ENCODE measurements at places on chromosomes 13 and 19.

GRCh38 chr19:3465552-3465951 lies 14.8 kb downstream of the SMIM24 start:
- DNase-seq = no peak

DNA sequence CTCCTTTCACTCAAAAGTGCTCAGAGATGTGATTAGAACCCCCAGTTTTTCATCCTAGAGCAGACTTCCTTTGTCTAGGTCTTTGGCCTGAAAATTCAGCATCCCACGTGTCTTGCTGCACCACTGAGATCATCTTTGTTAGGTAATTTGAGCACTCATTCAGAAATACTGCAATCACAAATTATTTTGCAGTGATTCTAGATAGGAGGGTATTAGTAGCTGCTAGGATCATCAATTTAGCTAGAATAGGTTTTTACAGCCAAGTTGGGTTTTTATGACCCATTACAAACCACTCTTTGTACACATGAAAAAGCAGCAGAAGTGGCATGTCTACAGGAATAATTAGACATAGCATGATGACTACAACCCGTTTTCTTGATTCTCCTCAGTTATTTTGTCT lies 219.6 kb downstream of the GPC6 start:
- DNase-seq = no peak

DNA sequence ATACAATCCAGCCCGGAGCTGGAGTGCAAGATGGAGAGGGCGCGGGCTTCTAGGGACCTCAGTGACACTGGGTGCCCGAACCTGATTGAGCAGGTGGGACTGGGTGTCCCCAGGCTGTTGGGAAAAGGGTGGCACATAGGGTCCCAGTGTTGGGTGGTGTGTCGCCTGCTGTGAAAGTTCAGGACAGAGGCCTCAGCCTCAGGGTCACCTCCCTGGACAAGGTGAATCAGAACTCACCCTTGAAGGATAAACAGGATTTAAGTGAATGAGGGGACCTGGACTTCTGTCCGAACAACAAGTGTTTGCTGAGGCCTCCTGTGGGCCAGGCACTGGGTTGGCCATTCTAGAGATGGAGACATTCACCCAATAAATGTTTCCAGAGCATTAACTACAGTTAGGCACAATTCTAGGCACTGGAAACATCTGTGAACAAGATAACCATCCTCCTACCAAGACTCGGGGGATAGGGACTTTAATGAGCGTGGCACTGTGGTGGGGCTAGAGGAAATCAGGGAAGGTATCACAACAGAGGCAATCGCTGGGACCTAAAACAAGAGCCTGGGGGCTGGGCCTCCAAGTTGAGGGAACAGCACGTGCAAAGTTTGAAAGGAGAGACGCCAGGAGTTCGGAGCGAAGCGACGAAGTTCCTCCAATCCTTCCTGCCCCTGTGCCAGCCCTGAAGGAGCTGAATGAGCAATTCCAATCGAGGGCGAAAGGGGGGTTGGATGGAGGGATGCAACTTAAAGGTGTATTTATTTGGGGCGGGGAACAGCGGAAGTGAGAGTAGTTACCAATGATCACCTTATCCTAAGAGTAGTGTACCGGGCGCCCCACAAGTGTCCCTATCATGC lies 921 bp upstream of the POLD1 start:
- no peak for DNase-seq

DNA sequence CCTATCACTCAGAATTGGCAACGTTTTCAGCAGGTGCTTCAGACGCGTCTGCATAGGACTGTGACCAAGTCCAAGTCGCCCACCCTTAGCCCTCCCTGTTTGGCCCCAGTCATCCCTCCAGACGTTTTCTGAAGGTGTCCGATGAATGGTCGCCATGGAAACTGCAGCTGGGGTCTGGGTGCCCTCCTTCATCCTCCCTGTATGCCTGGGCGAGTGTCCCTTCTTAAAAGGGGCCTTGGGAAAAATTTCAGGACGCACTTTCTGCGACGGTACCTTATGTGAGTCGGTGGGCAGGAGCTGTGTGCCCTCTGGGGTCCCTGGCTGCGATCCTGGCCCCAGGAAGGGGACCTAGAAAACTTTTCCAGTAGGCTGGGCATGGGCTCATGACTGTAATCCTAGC lies 25.1 kb downstream of the MAN2B1 start:
- DNase-seq = peak; percentile 7

- peak; percentile 6 for DNase-seq
Observed at GRCh38 chr19:45368737-45369340, 1.5 kb downstream of the ERCC2 start.

GRCh38 chr19:12075538-12076139 lies 11.1 kb downstream of the ZNF844 start:
- no peak for DNase-seq

GRCh38 chr13:42047561-42048341 lies 697 bp upstream of the DGKH start:
- DNase-seq = peak; percentile 67

GRCh38 chr13:85853161-85853894 lies 54.1 kb upstream of the SLITRK6 start:
- peak; percentile 2 for DNase-seq

- DNase-seq = no peak
Observed at GRCh38 chr19:51797480-51797879, 2.5 kb downstream of the FPR3 start.

DNA sequence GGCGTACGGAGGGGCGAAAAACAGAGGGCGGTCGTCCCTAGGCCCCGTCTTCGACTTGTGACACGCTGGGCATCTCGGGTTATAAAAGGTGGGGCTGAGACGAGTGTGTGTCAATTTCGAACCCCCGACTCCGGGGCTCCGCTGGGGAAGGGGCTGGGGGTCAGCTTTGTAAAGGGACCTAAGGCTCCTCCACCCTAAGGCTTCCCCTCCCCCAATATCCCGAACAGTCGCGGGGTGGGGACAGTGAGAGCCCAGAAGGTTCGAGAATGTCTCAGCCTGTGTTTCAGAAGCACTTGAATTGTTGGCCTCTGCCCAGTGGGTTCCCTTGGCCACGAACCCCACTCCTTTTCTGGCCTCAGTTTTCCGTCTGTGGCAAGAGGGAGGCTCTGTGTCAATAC lies 450 bp downstream of the SELENOW start:
- peak; percentile 46 for DNase-seq

- no peak for DNase-seq
Observed at GRCh38 chr19:44602081-44602480, 11.3 kb upstream of the IGSF23 start.

GRCh38 chr19:12872941-12873890 lies 8.0 kb downstream of the DNASE2 start:
- DNase-seq = peak; percentile 50

- DNase-seq = no peak
Observed at GRCh38 chr13:110984798-110985197, 69.9 kb upstream of the ANKRD10 start.

GRCh38 chr19:46036744-46037128 lies 4.1 kb downstream of the IGFL4 start:
- DNase-seq = no peak

GRCh38 chr19:50379602-50380001 lies 3.3 kb downstream of the NR1H2 start:
- no peak for DNase-seq

DNA sequence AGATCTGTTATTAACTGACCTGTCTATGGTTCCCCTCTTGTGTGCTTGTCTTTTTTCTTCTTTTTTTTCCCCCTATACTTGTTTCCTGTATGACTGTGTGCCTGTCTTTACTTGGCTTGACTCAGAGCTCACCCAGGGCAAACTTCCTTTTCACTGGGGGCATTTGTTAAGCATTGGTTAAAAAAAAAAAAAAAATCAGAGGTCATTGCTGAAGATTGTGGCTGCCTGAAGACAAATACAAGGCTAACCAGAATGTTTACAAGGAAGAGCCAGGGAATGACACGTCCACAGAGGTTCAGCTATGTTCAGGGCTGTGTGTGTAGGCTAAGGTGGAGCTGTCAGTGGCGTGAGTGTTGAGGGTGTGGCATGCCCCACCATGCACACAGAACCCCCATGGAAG lies 47.1 kb downstream of the LNX2 start:
- DNase-seq = no peak

GRCh38 chr19:32165750-32166149 lies 179.7 kb upstream of the ZNF507 start:
- peak; percentile 3 for DNase-seq

DNA sequence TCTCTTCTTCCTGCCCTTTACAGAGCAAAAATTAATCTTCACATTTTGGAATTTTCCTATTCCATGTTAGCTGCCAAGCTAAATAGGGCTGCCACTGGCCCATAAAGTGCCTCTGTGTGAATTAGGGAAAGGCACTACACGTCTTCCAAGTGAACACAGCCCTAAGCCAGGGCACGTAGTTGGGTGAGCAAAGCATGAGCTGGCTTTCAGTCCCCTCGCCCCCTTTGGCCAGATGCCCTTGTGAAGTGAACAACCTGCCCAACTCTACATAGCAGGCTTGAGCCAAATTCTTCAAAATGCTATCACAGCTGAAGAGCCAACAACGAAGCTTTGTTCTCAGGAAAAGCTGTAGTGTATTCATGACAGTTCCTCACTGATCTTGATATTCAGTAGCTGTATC lies 213.1 kb downstream of the OXGR1 start:
- no peak for DNase-seq

GRCh38 chr19:44072543-44073401 lies 813 bp downstream of the ZNF284 start:
- DNase-seq = peak; percentile 48

- no peak for DNase-seq
Observed at GRCh38 chr13:27489456-27489855, 39.1 kb upstream of the MTIF3 start.

- no peak for DNase-seq
Observed at GRCh38 chr13:44837250-44837649, 152.0 kb downstream of the NUFIP1 start.

DNA sequence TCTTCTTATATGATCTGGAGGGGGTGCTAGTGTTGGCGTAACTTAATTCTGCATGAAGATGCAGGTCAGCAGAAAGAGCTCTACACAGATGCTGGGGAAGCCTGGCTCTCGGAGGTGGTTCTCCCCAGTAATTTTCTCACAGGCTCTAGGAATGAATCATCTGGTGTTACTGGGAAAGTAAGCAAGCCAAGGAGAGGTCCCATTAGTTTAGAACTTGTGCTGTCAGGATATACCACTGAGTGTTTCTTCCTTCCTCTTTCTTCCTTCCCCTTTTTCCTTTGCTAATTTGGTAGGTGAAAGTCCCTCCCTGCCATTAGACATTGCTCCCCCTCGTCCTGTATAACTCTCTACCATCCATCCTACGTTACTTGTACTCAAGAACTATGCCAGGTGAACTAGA lies 68.3 kb downstream of the ATP8A2 start:
- no peak for DNase-seq

GRCh38 chr19:42634409-42635232 lies 39.9 kb upstream of the CEACAM8 start:
- peak; percentile 72 for DNase-seq

DNA sequence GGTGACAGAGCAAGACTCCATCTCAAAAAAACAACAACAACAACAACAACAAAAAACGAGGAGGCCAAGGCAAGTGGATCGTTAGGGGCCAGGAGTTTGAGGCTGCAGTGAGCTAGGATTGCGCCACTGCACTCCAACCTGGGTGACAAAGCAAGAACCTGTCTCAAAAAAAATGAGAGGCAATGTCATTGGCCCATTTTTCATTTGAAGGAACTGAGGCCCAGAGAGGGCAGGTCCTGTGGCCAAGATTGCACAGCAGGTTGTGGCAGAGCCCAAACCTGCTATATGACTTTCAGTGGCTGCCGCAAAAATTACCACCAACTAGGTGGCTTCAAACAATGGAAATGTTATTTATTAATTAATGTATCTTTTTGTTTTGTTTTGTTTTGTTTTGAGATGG lies 5.5 kb downstream of the PIK3R2 start:
- no peak for DNase-seq

DNA sequence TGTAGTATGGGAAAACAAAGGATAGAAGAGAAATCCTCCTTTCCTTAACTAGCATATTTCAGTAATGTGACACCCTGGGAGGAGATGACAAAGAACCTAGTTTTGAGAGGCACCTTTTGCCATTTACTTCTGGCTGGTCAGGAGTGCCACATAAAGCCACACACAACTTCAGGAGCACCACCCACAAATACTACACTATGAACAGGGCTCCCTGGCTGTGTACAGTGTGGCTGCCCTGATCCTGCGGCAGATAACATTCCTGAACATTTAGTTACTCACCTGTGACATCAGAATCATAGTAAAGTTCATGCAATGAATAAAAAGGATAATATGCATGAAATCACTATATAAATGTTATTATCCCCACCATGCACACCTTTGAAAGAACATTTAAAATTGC lies 17.4 kb upstream of the IRS2 start:
- DNase-seq = no peak

DNA sequence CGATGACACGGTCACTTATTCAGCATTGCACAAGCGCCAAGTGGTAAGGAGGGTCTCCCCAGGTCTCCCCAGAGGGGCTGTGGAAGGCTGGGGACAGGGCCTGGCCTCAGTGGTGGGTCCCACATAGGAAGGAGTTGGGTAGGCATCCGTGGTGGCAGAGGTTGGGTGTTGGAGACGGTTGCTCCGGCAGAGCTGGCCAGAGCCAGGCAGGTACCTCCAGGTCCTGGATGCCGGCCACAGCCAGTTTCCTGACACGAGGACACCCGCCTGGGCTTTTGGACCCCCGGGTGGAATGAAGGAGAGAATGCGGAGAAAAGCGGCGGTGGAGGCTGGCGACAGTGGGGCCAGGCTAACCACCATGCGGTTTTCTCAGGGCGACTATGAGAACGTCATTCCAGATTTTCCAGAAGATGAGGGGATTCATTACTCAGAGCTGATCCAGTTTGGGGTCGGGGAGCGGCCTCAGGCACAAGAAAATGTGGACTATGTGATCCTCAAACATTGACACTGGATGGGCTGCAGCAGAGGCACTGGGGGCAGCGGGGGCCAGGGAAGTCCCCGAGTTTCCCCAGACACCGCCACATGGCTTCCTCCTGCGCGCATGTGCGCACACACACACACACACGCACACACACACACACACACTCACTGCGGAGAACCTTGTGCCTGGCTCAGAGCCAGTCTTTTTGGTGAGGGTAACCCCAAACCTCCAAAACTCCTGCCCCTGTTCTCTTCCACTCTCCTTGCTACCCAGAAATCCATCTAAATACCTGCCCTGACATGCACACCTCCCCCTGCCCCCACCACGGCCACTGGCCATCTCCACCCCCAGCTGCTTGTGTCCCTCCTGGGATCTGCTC lies 1.3 kb upstream of the FFAR1 start:
- no peak for DNase-seq

GRCh38 chr19:28103921-28104320 lies 1109.0 kb downstream of the UQCRFS1 start:
- no peak for DNase-seq

- peak; percentile 90 for DNase-seq
Observed at GRCh38 chr19:9934132-9934950, 2.0 kb downstream of the OLFM2 start.

GRCh38 chr13:101127741-101128353 lies 288.5 kb downstream of the NALCN start:
- peak; percentile 68 for DNase-seq

- DNase-seq = no peak
Observed at GRCh38 chr13:95652821-95653220, 8.3 kb upstream of the DZIP1 start.
